ENCODE measurements at places on chromosomes 12 and 14. TPM values are rescaled to one million over a fixed set of nuclear protein-coding genes. Genes with fewer than 3 reads are reported as not detected.

Gene TC2N
- 2.2 TPM for total RNA-seq

Gene NTF3
- 4.5 TPM for total RNA-seq

Gene FBRSL1
- total RNA-seq: 17.9 TPM

Gene ANO2
- 4.8 TPM for total RNA-seq

Gene RPGRIP1
- not detected for total RNA-seq

Gene KRT83
- total RNA-seq: not detected

DNA sequence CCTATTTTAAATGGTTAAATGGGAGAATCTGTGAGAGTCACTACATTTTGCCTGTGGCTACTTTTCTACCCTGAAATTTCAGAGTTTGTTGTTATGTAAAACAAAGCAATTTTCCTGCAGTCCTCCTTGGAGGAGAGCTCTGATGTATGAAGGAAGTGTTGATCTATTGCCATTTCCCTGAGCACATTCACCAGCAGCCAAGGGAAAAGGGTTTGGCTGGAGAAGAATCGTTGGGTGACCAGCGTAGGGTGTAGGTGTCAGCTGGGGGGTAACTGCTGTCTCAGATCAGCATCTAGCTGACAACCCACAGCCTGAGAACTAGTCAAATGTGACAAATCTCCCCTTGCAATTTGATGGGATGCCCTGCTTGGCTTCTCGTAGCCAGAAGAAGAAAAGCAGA is 230.5 kb downstream of the PDZRN4 start:
- no peak overlapping the region for H3K4me3 ChIP-seq
- DNase-seq: no peak
- H3K36me3 ChIP-seq: no peaks in the 10 kb centered on the region

GRCh38 chr14:96493178-96493577 is 9.0 kb upstream of the PAPOLA start:
- no peak overlapping the region for H3K4me3 ChIP-seq
- no peaks in the 10 kb centered on the region for H3K4me1 ChIP-seq
- no peak overlapping the region for H3K27ac ChIP-seq
- H3K36me3 ChIP-seq: no peaks in the 10 kb centered on the region
- H3K27me3 ChIP-seq: no peaks in the 10 kb centered on the region

GRCh38 chr12:62679608-62680007 is 213.0 kb downstream of the MON2 start:
- no peaks in the 10 kb centered on the region for H3K4me1 ChIP-seq
- no peaks in the 10 kb centered on the region for H3K36me3 ChIP-seq
- no peak for DNase-seq
- no peaks in the 10 kb centered on the region for H3K27me3 ChIP-seq

GRCh38 chr14:85413836-85414526 is 116.0 kb upstream of the FLRT2 start:
- H3K27me3 ChIP-seq: no peaks in the 10 kb centered on the region
- no peak for DNase-seq
- no peaks in the 10 kb centered on the region for H3K36me3 ChIP-seq
- no peak overlapping the region for H3K27ac ChIP-seq
- peaks cover 3% of the 10 kb centered on the region for H3K4me1 ChIP-seq

- H3K36me3 ChIP-seq: no peaks in the 10 kb centered on the region
- no peak for DNase-seq
- H3K27me3 ChIP-seq: no peaks in the 10 kb centered on the region
- no peak overlapping the region for H3K27ac ChIP-seq
- no peak overlapping the region for H3K4me3 ChIP-seq
- H3K4me1 ChIP-seq: peaks cover 17% of the 10 kb centered on the region
Measured at GRCh38 chr12:68912916-68913315, 20.1 kb downstream of the CPM start.

DNA sequence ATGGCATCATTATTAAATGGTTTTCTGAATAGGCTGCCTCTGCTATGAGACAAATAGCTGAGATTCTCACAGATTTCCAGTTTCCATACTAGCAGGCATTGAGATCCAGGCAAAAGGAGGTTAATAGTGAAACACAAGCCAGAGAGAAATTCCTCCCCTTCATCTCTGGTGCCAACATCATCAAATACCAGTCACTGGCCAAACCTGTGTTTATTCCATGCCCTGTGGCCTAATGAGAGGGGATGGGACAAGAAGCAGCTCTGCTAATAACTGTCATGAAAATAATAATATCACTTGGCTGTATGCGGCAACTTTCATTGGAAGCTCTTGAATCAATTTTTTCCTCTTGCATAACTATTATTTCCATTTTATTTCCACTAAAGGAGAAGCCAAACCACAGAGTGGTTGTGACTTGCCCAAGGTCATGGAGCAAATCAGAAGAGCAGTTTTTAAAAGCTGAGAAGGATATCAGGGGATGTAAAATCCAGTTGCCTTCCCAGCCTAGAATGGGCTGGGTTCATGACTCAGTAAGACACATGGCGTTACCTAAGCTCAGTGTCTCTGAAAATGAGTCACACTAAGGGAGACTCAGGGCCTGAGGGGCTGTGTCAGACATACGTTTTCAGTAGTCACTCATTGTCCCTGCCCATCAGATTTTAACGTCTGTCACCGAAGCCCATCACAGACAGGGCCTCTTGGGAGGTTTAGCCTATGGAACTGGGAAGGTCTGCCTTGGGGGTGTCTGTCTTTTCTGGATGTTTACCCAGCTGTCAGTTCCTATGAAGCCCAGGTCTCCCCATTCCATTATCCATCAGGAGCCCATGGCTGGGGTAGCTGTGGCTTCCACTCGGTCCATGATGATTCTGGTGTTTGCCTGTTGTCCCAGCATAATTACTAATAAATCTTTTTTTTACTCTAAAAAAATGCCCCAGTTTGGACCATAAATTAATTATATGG is 208.8 kb upstream of the EEA1 start:
- peaks cover 2% of the 10 kb centered on the region for H3K4me1 ChIP-seq
- no peaks in the 10 kb centered on the region for H3K36me3 ChIP-seq
- no peak overlapping the region for H3K4me3 ChIP-seq
- no peaks in the 10 kb centered on the region for H3K27me3 ChIP-seq
- no peak for DNase-seq

GRCh38 chr12:122097927-122098756 is 19.6 kb downstream of the MLXIP start:
- H3K36me3 ChIP-seq: no peaks in the 10 kb centered on the region
- H3K27ac ChIP-seq: no peak overlapping the region
- H3K27me3 ChIP-seq: no peaks in the 10 kb centered on the region
- peaks cover 56% of the 10 kb centered on the region for H3K4me1 ChIP-seq
- no peak overlapping the region for H3K4me3 ChIP-seq

DNA sequence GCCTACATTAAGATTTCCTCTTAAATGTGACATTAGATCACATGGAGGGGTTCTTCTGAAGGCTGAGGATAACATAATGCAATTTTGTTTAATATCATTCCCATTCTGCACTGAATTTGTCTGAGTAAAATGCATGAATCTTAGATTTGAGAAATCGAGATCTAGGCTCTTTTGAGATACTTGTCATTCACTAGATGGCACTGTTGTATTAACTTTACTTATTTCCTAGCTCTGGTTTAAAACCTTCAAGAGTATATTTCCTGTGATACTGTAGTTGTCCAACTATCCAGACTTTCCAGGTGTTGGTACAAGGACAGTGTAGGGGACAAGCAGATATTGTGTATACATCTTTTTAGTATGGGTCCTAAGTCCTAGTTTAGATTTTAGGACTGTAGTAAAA is 91.7 kb upstream of the SEL1L start:
- no peak overlapping the region for H3K4me3 ChIP-seq
- no peaks in the 10 kb centered on the region for H3K36me3 ChIP-seq
- DNase-seq: no peak
- H3K27me3 ChIP-seq: no peaks in the 10 kb centered on the region

GRCh38 chr12:28937196-28937595 is 211.9 kb upstream of the FAR2 start:
- no peak overlapping the region for H3K4me3 ChIP-seq
- H3K27me3 ChIP-seq: no peaks in the 10 kb centered on the region
- H3K4me1 ChIP-seq: no peaks in the 10 kb centered on the region
- DNase-seq: no peak

DNA sequence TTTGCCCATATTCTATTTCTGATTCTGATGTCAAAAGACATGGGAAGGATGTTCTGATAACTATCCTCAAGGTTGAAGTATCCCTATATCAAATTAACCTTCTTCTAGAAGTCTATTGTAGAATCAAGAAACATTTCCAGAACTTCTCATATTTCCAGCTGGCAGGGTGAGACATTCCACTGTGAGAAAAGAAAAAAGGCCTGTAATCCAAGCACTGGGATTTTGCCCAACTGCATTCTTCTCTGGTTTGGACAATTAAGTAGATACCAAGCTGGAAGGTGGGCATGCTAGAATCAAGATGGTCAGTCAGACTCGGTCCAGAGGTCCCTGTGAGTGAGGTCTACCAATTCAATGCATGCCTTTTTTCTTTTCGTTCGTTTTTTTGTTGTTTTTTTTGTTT is 60.9 kb downstream of the MAP3K9 start:
- H3K27ac ChIP-seq: no peak overlapping the region
- H3K27me3 ChIP-seq: no peaks in the 10 kb centered on the region
- DNase-seq: no peak
- H3K4me3 ChIP-seq: no peak overlapping the region

GRCh38 chr12:87870493-87871460 is 158.4 kb downstream of the C12orf50 start:
- DNase-seq: no peak
- no peaks in the 10 kb centered on the region for H3K4me1 ChIP-seq
- H3K27ac ChIP-seq: no peak overlapping the region

DNA sequence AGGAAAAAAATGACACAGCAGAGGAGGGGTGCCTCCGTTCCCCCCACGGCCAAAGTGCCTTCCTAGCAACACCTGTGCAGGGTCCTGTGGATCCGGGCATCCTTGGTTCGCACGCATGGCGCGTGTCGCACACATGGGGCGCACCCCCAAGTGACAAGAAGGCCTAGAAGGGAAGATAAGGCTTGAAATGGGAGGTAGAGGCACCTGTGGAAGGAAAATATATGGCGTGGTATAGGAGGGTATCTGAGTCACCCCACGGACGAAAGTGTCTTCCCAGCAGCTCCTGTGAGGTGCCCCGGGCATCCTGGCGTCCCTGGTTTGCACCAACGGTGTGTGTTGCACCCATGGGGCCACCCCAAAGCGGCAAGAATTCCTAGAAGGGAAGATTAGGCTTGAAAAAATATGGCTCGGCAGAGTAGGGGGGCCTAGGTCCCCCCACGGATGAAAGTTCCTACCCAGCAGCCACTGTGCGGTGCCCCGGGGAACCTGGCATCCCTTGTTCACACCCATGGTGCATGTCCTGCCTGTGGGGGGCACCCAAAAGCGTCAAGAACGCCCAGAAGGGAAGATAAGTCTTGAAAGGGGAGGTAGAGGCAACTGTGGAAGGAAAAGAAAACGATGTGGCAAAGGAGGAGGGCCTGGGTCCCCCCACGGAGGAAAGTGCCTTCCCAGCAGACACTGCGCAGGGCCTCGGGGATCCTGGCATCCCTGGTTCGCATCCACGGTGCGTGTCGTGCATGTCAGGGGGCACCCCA is 280.0 kb downstream of the ALG10 start:
- no peaks in the 10 kb centered on the region for H3K27me3 ChIP-seq
- DNase-seq: no peak
- no peak overlapping the region for H3K4me3 ChIP-seq
- no peak overlapping the region for H3K27ac ChIP-seq

- DNase-seq: no peak
- H3K27ac ChIP-seq: no peak within 1 kb of the TSS
- H3K27me3 ChIP-seq: no peaks in the 10 kb centered on the region
Measured at GRCh38 chr12:68159681-68160304, at the start of gene IFNG. IFNG (minus strand) TSS chr12:68159740; CDS start chr12:68159615, 125 bp downstream.

DNA sequence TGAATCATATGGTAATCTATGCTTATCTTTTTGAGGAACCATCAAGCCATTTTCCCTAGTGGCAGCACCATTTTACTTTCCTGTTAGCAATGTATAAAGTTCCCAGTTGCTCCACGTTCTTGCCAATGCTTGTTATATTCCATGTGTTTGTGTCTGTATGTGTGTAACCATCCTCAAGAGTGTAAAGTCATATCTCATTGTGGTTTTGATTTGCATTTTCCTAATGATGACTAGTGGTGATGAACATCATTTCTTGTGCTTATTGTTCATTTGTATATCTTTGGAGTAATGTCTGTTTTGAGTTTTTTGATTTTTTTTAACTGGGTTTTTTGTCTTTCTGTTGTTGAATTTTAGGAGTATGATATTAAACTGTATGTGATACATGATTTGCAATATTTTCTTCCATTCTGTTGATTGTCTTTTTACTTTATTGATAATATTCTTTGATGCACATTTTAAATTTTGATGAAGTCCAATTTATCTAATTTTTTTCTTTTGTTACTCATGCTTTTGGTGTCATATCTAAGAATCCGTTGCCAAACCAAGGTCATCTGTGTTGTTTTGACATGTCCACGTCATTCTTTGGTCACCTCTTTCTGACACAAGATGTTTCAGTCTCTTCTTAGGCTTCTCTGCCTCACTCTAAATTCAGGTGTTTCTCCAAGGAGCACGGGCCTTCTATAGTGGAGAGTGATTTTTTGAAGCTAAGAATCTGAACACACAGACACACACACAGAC is 36.1 kb downstream of the PPHLN1 start:
- no peak for DNase-seq
- no peaks in the 10 kb centered on the region for H3K36me3 ChIP-seq
- no peak overlapping the region for H3K27ac ChIP-seq
- no peaks in the 10 kb centered on the region for H3K4me1 ChIP-seq

- no peak overlapping the region for H3K27ac ChIP-seq
- no peaks in the 10 kb centered on the region for H3K27me3 ChIP-seq
- no peak for DNase-seq
- no peaks in the 10 kb centered on the region for H3K36me3 ChIP-seq
Measured at GRCh38 chr12:50749459-50749882, 14.4 kb upstream of the ATF1 start.

GRCh38 chr12:95520816-95521215 is 30.5 kb downstream of the USP44 start:
- no peaks in the 10 kb centered on the region for H3K4me1 ChIP-seq
- no peaks in the 10 kb centered on the region for H3K27me3 ChIP-seq
- H3K4me3 ChIP-seq: no peak overlapping the region
- H3K36me3 ChIP-seq: no peaks in the 10 kb centered on the region
- DNase-seq: no peak
- no peak overlapping the region for H3K27ac ChIP-seq

GRCh38 chr14:72716476-72716875 is 177.4 kb downstream of the DPF3 start:
- H3K4me1 ChIP-seq: peaks cover 24% of the 10 kb centered on the region
- H3K36me3 ChIP-seq: no peaks in the 10 kb centered on the region
- H3K27me3 ChIP-seq: no peaks in the 10 kb centered on the region
- DNase-seq: no peak
- H3K27ac ChIP-seq: no peak overlapping the region
- H3K4me3 ChIP-seq: no peak overlapping the region

- H3K36me3 ChIP-seq: no peaks in the 10 kb centered on the region
- no peak overlapping the region for H3K27ac ChIP-seq
- no peak overlapping the region for H3K4me3 ChIP-seq
- no peak for DNase-seq
Measured at GRCh38 chr14:46480817-46481216, 170.8 kb downstream of the RPL10L start.

Data from ovary (tissue), 10 donors.